ENCODE measurements at places on chromosomes 7 and 10.

DNA sequence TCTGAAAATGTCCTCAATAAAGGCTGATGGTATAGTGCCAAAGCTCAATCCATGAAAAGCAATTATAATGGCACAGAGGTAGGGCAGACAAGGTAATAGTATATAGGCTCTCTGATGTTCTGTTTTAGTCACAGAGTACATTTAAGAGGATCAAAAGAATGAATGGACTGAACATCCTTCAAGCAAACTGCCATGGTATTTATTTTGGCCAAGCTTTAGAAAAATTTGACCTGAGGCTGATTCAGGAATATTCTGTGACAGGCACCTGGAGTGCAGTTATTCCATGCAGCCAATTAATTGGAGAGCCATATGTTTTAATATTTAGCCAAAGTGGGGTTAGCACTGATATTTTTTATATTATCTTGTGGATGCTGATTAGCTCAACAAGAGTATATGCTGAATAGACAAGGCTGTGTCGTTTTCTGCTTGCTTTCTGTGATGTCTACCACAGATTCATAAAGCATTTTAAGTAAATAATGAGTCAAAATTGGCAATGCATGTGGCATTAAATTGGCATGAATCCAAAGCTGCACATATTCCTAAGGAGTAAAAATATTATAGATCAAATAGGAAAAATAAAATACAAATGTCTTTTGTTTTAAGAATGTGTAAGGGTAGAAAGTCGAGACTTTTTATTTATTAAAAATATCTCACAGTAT lies 177.4 kb downstream of the PCLO start:
- no peak for DNase-seq

DNA sequence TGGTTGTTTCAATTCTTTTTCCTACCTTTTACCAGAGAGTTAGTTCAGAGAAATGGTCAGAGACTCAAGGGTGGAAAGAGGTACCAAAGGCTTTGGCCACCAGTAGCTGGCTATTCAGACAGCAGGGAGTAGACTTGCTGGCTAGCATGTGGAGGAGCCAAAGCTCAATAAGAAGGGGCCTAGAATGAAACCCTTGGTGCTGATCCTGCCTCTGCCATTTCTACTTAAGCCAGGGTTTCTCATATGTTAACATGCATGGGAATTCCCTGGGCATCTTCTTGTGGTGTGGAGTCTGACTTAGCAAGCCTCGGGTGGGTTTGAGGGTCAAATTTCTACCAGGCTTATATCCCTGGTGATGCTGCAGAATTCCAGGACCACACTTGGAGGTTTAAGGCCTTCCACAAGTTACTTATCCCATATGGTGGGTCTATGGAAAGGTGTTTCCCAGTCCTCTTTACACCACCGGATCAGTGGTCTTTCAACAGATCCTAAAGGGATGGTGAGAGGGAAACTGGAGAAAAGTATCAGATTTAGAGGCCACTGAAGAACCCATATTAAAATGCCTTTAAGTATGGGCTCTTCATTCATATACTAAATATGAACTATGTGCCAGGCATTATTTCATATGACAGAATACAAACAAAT lies 3.2 kb downstream of the IL6 start:
- DNase-seq = no peak

GRCh38 chr7:138480527-138480926 lies 20.5 kb downstream of the TRIM24 start:
- DNase-seq = no peak

GRCh38 chr10:104183682-104184081 lies 48.5 kb downstream of the CFAP43 start:
- no peak for DNase-seq
